ENCODE measurements at places on chromosomes 13 and 19.

DNA sequence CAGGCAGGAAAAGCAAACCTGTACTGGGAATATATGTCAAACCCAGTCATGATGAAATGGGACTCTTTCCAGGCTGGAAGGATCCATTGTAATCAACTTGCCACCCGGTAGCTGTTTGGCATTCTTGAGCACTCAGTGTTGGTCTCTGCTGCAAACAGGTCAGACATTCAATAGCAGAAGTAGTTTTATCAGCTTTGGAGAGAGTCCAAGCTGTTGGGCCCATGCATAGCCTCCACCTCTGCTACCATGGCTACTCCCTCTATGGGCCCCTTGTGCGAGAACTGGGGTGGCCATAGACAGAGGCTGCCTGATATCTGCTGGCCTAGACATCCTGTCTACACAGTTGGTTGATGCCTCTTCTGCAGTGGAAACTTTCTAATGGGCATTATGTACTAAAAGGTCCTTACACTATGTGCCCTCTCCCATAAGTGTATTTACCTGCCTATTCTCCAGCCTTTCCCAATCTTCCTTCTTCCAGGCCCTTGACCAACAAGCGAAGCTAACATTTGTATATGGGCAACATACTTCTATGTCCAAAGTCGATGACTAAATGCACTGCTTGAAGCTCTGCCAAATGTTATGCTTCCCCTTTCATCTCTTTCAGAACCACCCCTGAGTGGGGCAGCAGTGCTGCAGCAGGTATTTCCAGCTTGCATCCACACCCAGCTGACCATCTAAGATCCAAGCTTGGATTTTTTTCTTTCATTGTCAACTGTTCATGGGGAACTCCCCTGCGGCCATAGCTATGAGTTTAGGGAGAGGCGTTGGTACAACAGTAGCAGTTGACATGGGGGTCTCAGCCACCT is 5.3 kb upstream of the RNF6 start:
- no peak for DNase-seq

- no peak for DNase-seq
These were observed 212.5 kb downstream of the PCCA start for GRCh38 chr13:100301418-100301817.

DNA sequence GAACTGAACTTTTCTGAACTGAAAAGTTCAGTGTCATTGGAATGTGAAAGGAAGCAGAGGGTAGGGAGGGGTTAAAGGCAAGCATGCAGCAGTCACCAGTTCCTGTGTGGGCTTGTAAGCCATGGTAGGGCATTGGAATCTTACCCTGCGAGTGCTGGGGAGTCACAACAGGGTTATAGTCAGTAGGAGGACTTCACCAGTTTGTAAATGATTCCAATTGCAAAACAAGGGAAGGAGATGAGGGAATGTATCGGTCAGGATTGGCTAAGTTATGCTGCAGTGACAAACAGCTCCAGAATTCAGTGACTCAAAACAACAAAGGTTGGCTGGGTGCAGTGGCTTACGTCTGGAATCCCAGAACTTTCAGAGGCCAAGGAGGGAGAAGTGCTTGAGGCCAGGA is 12.8 kb downstream of the LYPD3 start:
- DNase-seq = no peak

GRCh38 chr13:73061473-73061872 is 2.7 kb downstream of the KLF5 start:
- no peak for DNase-seq

GRCh38 chr13:30864433-30865122 is 41.5 kb upstream of the MEDAG start:
- peak; percentile 45 for DNase-seq

DNA sequence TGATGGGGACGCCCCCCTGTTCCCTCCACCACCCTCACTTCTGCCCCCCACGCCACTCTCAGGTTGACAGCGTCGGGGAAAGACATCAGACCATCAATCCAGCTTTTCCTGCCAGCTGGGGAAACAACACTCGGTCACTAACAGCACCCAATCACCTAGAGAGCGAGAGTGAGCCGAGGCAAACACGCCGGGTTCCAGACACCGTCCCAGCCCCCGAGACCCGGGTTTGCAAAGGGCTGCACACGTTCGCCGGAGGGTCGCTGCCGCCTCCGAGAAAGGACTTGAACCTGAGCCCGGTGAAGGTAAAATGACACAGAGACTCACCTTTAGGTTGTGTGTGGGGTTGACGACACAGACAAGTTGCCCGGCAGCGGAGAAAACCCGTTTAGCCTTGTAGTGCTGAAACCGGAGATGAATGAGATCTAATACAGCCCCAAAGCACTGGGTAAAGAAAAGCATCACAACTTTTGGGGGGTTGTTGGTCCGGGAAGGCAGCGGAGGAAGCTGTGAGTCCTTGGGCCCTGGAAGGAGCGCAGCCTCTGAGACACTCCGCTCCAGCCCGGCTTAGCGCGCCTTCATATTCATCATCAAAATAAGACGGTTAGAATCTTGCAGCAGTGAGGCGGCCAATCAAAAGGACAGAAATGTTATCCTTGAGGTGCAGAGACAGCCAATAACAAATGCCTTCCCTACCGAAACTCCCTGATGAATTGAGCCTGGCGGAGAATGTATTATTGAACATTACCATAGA is at the start of gene SIAH3:
SIAH3 (minus strand) TSS at position 583 of the 751 bp plus-strand sequence; CDS start at position 459, 124 bp downstream.
- no peak for DNase-seq

- no peak for DNase-seq
These were observed 256.3 kb downstream of the B3GLCT start for GRCh38 chr13:31456056-31456455.

GRCh38 chr13:24145240-24145639 is 15.3 kb upstream of the SPATA13 start:
- DNase-seq = no peak

- peak; percentile 59 for DNase-seq
These were observed 20.8 kb downstream of the RASA3 start for GRCh38 chr13:114111577-114111976.

- no peak for DNase-seq
These were observed 25.0 kb upstream of the TNFSF11 start for GRCh38 chr13:42548731-42549551.

- no peak for DNase-seq
These were observed 1692.9 kb upstream of the SLC10A2 start for GRCh38 chr13:104759069-104759468.

DNA sequence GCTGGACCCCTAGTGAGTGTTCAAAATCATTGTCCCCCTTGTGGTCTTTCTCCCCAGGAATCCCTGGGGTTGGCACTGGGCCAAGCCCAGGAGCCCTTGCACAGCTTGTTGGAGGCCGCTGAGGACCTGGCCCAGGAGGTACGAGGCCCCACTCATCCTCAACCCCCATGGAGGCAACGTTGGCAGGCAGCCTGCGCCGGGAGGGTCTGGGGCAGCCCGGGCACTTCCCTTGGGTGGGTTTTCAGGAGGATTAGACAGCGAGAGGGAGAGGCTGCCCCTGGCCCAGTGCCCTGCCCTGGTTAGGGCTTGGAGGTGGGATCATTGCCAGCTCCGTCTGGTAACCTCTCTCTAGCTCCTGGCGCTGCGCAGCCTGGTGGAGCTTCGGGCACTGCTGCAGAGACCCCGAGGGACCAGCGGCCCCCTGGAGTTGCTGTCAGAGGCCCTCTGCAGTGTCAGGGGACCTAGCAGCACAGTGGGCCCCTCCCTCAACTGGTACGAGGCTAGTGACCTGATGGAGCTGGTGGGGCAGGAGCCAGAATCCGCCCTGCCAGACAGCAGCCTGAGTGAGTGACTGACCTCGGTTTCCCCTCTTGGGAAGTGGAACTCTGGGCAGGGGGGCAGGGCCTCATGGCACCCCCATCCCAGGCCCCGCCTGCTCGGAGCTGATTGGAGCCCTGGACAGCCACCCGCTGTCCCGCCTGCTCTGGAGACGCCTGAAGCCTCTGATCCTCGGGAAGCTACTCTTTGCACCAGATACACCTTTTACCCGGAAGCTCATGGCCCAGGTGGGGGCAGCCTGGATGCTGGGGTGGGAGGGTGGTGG is 3.0 kb downstream of the ABCA7 start:
- no peak for DNase-seq

DNA sequence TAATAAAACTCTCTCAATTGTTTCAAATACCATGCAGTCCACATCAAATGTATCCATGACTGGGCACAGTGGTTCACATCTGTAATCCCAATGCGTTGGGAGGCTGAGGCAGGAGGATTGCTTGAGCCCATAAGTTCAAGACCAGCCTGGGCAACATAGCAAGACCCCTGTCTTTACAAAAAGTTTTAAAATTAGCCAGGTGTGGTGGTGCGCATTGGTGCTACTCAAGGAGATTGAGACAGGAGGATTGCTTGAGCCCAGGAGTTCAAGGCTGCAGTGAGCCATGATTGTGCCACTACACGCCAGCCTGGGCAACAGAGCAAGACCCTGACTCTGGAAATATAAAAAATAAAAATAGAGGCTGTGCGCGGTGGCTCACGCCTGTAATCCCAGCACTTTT is 5.0 kb downstream of the CLIP3 start:
- DNase-seq = no peak

GRCh38 chr19:7701654-7702457 is at the start of gene FCER2:
TSS of gene FCER2 (minus strand) at chr19:7702131. CDS start at chr19:7699760, 2,371 bp downstream.
- DNase-seq = no peak

DNA sequence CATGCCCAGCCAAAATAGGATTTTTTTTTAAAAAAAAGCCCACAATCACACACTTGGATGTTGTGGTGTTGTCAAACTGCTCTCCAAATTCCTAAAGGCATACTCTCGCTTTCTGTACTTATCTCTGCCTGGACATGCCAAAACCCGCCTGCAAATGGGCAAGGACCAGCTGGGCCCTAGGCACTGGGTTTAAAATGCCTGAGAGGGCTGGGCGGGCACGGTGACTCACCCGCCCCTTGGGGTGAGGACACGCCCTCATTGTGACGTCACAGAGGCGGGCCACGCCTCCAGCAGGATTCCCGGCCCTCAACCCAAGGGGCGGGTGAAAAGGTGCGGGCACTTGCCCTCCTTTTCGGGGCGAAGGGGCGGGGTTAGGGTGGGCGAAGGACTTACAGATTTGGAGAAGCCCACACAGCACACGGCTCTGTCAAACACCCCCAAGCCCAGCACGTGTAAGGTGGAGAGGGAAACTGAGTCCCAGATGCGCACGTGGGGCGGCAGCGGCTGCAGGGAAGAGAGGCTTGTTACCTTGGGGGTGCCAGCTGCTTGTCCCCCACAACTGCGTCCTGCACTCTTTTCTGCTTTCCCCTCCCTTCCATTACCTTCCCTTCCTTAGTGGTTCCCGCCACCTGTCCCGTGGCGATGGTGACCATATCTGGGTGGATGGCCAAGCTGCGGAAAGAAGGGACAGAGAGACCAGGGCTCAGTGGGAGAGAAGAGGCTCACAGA is 6.6 kb downstream of the EML2 start:
- peak; percentile 66 for DNase-seq

- no peak for DNase-seq
These were observed 717 bp upstream of the NALCN start for GRCh38 chr13:101417043-101417406.

GRCh38 chr19:38079926-38080380 is 144.1 kb downstream of the DPF1 start:
- DNase-seq = peak; percentile 40

GRCh38 chr19:7565332-7565731 is 29.8 kb downstream of the PNPLA6 start:
- DNase-seq = no peak

DNA sequence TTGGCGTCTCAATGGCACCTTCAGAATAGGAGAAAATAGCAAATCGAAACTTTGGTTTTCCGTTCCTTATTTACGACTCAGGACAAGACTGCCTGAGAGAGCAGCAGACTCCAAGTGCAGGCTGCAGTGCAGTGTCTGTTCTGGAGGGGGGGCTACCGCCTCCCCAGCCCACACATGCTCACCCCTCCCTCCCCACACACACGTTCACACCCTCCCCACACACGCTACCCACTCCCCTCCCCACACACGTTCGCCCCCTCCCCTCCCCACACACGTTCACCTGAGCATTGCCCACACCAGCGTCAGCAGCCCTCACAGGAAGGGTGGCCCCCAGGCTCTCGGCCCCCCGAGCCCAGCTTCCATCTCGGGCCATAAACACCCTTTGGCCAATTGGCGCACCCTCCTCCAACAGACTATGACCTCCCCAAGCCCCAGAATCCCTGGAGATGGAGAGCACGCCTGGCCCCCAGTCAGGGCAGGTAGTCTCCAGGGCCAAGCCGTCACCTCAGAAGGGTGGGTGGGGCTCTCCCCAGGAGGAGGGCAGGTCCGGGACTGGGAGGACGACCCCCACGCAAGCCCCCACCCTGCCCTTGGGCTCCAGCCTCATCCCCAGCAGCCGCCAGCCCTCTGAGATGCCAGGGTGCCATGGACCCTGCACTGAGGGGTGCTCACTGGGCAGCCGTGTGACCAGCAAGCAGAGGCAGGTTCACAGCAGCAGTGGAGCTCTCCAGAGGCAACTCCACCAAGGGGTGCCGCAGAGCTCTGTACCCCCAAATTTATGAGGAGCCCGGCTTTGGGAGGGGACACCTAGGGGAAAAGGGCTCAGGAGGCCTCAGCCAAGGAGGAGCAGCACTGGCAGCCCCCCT is 27.5 kb downstream of the RASA3 start:
- no peak for DNase-seq

DNA sequence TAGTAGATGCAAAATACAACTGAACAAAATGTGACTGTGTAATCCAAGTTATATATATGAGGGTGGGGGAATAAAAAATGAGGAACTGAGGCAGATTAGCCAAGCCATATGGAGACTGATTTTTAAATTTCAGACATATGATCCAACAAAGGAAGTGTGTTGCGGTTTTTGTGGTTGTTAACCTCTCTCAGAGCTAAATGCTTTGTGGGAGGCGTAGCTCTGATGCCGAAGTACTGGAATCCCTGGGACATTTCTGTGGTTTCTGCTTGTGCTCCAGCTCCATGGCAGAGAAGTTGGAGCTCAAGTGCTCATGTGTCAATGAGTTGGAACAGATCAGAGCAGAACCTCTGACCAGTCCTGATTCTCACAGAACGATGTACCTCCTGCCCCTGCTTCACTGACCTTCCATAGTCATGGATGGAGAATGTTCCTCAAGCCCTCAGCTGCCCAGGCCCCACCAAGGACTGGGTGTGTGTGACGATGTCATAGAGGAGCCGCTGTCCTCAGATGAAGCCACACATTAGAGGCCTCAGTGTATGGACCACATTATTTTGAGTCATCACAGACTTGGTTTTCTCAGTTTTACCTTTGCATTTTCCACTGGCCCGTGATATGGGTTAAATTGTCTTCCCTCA is 107.6 kb downstream of the SOX1 start:
- DNase-seq = no peak

- peak; percentile 3 for DNase-seq
These were observed 52.0 kb downstream of the TDRD3 start for GRCh38 chr13:60448907-60449510.

DNA sequence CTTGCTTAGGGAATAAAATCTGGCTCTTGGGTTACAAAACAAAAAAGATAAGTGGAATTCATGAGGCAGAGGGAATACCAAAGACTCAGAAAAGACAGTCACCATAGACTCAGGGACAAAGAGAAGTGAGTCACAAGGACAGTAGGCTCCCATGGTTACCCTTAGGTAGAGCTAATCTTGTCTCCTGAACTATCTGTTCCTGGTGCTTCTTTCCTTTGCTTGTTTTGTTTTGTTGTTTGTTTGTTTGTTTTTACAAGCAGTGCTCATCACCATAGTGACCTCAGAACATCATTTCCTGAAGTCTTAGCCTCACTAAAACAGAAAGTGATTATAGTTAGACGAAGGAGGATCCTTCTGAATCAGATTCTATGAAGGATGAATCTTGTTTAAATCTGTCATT is 142.3 kb upstream of the SOX21 start:
- DNase-seq = no peak
